ENCODE measurements at places on chromosomes 6 and 20.

DNA sequence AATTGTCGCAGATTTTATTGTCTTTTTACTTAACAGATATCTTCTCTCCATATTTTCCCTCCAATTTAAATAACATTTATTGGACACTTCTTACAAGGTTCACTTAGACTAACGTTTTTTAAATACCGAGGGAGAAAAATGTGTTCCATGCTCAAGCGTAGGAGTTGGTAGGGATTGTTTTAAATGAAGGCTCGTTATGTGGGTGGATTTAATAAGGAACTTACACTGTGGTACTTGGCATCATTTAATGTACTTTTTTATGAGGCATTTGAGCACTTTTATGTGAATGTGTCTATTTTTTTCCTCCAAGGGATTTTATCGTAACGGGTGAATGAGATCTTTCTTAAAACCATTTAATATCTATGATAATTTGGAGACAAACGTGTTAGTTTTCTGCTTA lies 125.0 kb upstream of the MTHFD1L start:
- DNase-seq = no peak

- no peak for DNase-seq
Observed at GRCh38 chr6:80382811-80383210, 276.3 kb downstream of the BCKDHB start.

DNA sequence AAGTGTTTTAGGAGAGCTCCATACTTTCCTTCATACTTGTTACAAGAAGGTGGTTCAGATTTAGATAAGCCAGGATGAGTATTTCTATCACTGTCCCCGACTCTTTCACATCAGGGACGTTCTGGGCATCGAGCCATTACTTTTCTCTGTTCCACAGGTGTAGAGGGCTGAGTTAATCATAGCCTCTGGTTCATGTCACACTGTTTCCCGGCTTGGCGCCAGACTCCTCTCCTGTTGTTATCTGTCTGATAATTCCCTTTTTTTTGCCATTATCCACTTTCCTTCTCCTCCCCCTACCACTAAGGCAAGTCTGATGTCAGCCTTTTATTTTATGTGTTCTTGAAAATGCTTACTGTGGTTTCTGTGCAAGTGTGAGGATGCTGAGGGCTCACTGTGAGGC lies 593.4 kb downstream of the UTRN start:
- peak; percentile 38 for DNase-seq

GRCh38 chr6:11428895-11429294 lies 108.7 kb upstream of the TMEM170B start:
- DNase-seq = no peak

- peak; percentile 49 for DNase-seq
Observed at GRCh38 chr6:33978412-33979150, 167.3 kb downstream of the GRM4 start.

DNA sequence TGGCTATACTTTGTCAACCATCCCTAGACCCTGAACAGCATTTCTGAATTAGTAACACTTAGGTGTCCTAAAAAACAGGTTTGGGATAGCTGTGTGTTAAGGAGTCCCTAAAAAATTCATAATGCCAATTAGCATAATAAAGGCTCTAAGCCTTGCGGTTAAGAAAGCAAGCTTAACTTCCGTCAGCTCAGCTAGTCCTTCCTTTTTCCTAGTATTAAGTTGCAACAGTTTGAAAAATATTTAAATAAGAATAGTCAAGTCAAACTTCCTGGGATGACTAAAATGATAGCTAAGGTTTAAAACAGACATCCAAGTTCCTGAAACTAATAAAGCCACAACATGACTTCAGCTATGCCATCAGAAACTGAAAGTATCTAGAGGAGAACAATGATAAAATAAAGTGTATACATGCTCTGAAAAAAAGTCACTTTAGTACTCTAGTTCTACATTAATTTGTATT lies 3.5 kb downstream of the AKIRIN2 start:
- DNase-seq = no peak

DNA sequence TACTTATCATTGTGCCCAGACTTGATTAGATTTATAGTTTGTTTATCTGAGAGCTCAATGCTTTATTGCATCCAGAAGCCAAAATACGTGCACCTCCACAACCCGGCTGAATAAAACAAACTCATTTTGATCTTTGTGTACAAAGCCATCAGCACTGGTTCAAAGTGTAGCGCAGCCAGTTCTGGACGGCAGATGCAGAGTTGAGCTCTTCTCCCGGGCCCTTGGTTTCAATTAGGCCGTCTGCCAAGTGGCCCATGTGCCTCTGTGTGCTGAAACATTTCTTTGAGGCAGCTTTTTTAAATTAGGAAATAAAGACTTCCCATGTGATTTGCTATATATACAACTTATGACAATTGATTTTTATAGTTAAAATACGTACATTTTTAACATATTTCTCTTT lies 96.2 kb upstream of the RSPO3 start:
- peak; percentile 37 for DNase-seq

DNA sequence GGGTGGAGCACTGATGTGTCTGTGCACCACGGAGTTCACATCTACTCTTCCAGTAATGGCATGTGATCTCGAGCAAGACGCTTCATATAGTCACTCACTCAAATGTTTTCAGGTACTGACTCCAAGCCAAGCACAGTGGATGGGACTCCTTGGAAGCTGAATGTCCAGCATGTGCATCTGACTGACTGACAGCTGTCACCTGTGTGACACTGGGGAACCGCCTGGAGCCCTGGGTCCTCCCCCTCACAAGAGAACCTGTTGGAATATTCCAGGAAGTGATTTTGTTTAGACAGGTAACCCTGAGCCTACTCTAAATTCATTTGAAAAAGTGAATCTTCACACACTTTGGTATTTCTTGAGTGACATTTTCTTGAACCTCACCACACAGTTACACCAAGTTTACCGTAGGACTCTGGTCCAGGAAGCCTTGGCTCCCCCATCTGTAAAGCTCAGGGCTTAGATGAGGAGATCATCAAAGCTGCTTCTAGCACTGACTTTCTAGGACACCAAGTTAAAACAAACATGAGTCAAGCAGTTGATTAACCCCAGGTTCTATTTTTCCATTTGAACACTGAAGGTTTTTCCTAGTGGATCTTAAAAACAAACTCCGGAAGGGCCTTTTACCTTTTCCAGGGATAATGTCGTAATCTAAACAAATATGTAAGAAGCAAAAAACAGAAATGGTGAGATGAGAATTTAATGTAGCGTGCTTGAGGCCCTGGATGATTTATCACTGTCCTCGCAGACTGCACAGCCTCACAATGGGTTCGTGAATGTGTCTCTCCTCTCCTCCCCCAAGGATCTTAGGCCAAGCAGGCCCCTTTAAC lies 50.1 kb downstream of the EDN3 start:
- no peak for DNase-seq

GRCh38 chr6:733431-734219 lies 40.7 kb upstream of the EXOC2 start:
- no peak for DNase-seq

DNA sequence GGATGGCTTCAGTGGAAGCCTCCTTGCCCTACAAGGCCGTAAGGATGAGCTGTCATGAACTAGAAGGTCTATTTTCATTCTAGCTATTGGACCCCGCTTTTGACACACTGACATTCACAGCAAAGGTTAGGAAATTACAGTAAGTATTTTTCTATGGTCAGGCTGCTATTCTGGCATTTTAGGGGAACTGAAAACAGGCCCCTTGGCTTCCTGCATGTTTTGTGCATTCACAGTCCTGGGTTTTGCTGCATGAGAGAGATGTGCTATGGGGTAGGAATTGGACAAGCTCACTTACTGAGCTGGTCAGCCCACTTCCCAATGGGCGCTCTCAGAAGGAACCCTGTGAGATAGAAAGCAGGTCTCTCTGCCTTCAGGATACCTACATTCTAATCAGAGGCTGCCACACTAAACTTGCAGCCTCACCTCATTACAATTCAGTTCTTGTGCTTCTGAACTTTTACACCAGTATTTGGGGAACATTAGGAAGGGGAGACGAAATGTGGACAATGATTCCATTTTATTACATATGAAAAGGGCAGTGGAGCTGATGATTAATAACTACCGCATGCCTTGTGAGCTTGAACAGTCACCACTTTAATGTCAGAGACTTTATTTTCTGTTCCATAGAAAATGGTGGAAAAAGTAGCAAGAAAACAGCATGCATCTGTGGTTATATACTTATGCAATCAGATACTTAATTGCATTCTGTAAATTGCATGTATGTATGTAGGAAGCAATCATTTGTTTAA lies 86.6 kb upstream of the TAB2 start:
- DNase-seq = no peak

- DNase-seq = peak; percentile 10
Observed at GRCh38 chr6:140062043-140063020, 687.9 kb upstream of the CITED2 start.

- DNase-seq = peak; percentile 62
Observed at GRCh38 chr6:121932076-121932991, 467.1 kb upstream of the HSF2 start.

DNA sequence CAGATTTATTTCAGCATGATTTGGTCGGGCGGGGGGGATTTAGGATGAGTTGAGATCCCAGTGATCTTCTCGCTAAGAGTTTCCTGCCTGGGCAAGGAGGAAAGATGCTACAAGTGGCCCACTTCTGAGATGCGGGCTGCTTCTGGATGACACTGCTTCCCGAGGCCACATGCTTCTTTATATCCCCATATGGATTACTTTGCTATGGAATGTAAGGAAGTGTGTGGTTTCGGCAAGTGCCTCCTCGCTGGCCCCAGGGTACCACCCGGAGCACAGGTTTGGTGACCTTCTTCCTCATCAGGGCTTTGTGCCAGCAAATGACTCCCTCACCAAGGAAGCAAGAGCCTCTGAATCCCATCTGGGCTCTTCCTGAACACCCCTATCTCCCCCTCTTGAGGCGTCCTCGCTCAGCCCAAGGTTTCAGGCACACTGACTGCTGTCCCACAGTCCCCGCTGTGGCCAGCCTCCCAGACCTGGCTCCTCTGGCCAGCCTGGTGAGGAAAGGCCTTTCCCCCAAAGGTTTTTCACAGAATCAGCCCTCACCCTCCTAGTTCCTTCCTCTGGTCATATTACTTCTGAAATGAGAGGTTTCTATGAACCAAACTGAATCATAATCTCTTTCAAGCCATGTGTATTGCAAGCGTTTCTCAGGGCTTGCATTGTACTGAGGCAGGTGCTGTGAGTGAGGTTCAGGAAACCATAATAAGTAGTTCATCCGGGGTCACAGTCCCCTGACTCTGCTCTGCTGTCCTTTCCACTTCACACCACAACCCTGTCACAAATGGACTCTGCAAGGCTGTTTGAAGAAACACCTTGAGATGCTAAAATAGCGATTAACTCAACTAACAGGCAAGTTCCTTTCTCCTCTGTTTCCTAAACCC lies 41.7 kb upstream of the IL17A start:
- no peak for DNase-seq

- DNase-seq = no peak
Observed at GRCh38 chr20:21185849-21186248, 60.0 kb downstream of the KIZ start.

DNA sequence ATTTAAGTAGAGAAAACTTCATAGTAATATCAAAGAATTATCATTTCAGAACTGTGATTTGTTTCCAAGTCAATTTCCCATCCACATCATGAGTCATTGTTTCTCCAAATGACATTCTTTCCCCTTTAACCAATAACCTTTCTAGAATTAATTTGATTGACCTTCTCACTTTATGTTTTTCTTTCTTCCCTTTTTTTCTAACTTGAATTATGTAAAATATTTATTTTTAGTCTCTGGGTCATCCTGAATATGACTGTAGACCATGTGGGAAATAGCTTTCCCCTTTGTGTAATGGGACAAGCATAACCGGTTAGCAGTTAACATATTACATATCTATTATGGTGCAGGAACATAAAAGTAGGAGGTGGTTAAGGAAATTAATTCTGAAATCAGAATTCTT lies 291.1 kb downstream of the GJA1 start:
- DNase-seq = no peak

DNA sequence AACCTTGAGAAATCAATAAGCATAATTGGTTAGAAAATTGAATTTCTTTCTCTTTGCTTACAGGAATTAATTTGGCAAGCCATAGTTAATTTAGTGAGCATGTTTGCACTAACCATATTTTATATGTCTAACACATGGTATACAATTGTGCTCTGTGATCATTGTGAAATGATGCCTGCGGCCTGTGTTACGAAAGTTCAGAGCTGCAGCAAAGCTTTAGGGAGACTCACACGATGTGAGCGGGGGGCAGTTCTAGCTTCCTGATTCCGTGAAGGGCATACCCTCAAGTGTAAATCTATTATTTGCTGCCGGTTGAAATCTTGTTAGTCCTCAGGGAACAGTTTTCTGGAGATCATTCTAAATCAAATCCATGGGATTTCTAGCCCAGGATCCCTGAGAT lies 25.5 kb upstream of the ADTRP start:
- DNase-seq = no peak

DNA sequence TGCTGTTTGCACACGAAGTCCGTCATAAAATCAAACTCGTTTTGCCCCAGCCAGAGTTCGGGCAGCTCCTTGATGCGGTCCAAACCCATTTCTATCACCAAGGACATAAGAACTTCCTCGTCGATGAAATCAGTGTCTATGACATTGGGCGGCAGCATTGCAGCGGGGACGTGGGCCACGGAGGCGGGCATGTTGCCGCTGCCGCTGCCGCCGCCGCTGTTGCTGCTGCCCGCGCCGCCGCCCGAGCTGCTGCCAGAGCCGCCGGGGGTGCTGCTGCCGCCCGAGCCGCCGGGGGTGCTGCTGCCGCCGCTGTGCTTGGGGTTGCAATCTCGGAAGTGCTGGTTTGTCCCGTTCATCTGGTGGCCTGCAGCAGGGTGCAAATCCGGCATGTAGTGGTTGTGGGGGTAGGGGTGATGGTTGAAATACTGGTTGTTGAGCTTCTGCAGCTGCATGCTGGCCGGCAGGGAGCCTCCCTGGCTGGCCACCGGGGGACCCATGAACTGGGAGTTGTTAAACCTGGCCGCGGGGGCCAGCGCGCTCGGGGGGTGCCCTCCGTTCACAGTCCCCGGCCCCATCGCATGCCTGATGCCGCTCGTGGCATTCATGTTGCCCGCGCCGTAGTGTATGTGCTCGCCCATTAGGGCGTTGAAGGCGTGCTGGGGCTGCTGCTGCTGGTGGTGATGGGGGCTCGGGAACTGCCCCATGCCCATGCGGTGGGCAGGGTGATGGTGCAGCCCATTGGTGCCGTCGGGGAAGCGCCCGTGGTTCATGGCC lies 1.1 kb downstream of the CITED2 start:
- DNase-seq = peak; percentile 61
